Bronchus fibroblast of lung (primary cell): ENCODE measurements at places on chromosomes 1 and 21. TPM values are rescaled to one million over a fixed set of nuclear protein-coding genes. Genes with fewer than 3 reads are reported as not detected.

B4GALT2 gene
- 109 and 110 TPM in 2 replicates for total RNA-seq

TCP10L gene
- not detected in 2 replicates for total RNA-seq

CR1 gene
- total RNA-seq: not detected in 2 replicates

DISP3 gene
- total RNA-seq: 0.17 TPM in 1 of 2 replicates, not detected in the other

TSACC gene
- total RNA-seq: 0.15 and 2.2 TPM in 2 replicates

SH2D2A gene
- total RNA-seq: 0.34 and 0.59 TPM in 2 replicates

CFAP141 gene
- not detected in 2 replicates for total RNA-seq

OR2T29 gene
- total RNA-seq: not detected in 2 replicates

KIF14 gene
- total RNA-seq: 10.0 and 11.6 TPM in 2 replicates

ZNF593OS gene
- not detected in 2 replicates for total RNA-seq

CD53 gene
- not detected in 2 replicates for total RNA-seq

TBX19 gene
- 0.34 and 0.59 TPM in 2 replicates for total RNA-seq

GBP4 gene
- not detected in 2 replicates for total RNA-seq

ALPL gene
- 7.2 and 7.4 TPM in 2 replicates for total RNA-seq

TNFRSF18 gene
- total RNA-seq: 0.34 TPM in 1 of 2 replicates, not detected in the other

TNFRSF25 gene
- total RNA-seq: 4.4 and 5.2 TPM in 2 replicates

LIPI gene
- total RNA-seq: not detected in 2 replicates

APP gene
- total RNA-seq: 179 and 180 TPM in 2 replicates

SLC6A9 gene
- total RNA-seq: 5.2 and 9.1 TPM in 2 replicates

C1orf141 gene
- total RNA-seq: not detected in 2 replicates

COX20 gene
- 23.9 and 31.6 TPM in 2 replicates for total RNA-seq

REN gene
- total RNA-seq: 0.15 and 0.67 TPM in 2 replicates

ATP6V1G3 gene
- not detected in 2 replicates for total RNA-seq

MPZ gene
- 1.2 and 1.3 TPM in 2 replicates for total RNA-seq

NMNAT2 gene
- 0.17 and 0.89 TPM in 2 replicates for total RNA-seq

C4BPA gene
- not detected in 2 replicates for total RNA-seq

FNDC10 gene
- 3.1 and 3.4 TPM in 2 replicates for total RNA-seq

FCRL6 gene
- not detected in 2 replicates for total RNA-seq

STIL gene
- total RNA-seq: 13.8 and 16.0 TPM in 2 replicates

TEDDM1 gene
- not detected in 2 replicates for total RNA-seq

RASSF5 gene
- total RNA-seq: 0.50 and 0.89 TPM in 2 replicates

FCRL4 gene
- not detected in 2 replicates for total RNA-seq

FMN2 gene
- 0.17 and 1.5 TPM in 2 replicates for total RNA-seq

SLFNL1 gene
- total RNA-seq: under 0.01 TPM in 2 replicates
